ENCODE measurements at places on chromosomes 1 and 21.

GRCh38 chr1:204126386-204126785, 25.5 kb downstream of the ETNK2 start:
- DNase-seq = no peak

- no peak for DNase-seq
These were observed 27.5 kb downstream of the TRIM45 start for GRCh38 chr1:117093870-117094621.

GRCh38 chr1:15113146-15113545, 40.4 kb upstream of the TMEM51 start:
- DNase-seq = no peak

DNA sequence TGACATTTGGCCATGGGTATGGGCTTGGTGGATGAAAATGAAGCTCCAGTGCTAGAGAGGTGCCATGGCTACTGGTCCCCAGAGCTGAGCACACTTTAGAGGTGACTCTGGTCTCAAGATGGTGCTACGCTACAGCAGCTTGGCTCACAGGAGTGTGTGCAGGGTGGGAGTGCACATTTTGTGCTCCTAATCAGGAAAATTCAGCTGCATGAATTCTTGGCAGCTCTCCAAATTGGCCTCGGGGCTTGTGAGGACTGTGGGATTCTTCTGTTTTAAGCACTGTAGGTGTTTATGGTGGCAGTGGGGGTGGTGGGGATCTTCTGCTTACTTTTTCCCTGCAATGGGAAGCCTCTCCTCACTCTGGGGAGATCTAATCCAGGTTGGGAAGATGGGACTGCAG, 17.3 kb upstream of the TIPRL start:
- DNase-seq = no peak

GRCh38 chr1:181102841-181103240, 14.3 kb downstream of the IER5 start:
- DNase-seq = no peak

DNA sequence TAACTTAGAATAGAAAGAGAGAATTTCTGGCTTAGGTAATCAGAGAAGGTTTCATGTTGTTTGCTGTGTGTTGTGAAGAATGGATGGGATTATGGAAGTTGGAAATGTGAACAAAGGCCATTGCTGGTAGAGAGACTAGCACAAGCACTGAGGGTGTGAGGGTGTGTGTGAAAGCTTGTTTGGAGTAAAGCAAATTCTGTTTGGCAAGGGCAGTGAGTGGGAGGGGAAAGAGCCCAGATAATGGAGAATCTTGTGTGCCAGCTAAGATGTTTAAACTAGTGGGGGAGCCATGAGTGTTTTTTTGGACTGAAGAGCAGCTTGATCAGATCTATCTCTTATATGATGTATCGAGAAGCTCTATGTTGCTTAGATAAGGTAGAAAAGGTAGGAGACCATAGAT, 107.1 kb downstream of the DISP1 start:
- no peak for DNase-seq

- DNase-seq = no peak
These were observed 46.3 kb upstream of the VAV3 start for GRCh38 chr1:108011295-108011694.

DNA sequence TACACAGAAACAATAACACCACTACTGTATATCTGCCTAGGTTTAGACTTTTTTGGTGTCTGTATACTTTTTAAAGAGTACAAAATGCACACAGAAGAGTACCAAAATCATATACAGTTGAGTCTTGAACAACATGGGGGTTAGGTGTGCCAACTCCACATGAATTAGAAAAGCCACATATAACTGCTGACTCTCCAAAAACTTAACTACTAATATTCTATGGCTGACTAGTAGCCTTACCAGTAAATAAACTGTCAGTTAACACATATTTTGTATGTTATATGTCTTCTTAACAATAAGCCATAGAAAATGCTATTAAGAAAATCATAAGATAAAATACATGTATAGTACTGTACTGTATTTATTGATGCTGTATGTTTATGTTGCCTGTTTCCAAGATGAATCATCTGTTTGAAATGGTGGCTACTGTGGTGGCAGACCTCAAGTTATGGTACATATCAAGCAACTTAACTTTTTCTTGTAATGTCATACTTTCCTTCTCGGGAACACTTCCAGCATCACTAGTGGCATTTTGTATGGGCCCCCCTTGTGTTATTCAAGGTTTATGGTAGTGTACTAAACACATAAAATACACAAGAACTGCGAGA, 71.2 kb downstream of the LHX4 start:
- no peak for DNase-seq

- DNase-seq = no peak
These were observed 15.1 kb downstream of the THEMIS2 start for GRCh38 chr1:27887215-27888021.

- no peak for DNase-seq
These were observed 7.7 kb downstream of the CNIH3 start for GRCh38 chr1:224623743-224624333.

GRCh38 chr1:63885899-63886298, 112.1 kb downstream of the ROR1 start:
- DNase-seq = no peak

DNA sequence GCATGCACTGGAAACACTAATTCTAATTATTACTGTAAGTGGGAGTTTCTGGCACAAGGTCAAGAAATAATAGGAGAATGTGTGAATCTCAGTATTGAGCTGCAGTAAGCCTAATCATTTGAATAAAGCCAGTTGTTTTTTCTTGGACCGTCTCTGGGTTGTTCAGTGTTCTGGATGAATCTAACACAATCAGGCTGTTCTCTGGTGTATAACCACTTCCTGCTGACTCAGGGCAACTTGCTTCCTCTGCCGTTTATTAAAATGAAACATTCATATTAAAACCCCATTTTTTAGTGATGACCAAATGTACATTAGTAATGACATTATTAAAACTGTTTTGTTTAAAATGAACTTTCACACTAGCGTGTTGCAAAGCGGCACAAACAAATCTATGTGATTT, 273.1 kb upstream of the SNX7 start:
- no peak for DNase-seq

GRCh38 chr21:29064850-29065481, 8.5 kb downstream of the CCT8 start:
- no peak for DNase-seq

All from stimulated activated CD8-positive, alpha-beta memory T cell treated with anti-CD3 and anti-CD28 coated beads, Interleukin-15, amount 100 ng/mL, for 24 hours (primary cell).